ENCODE measurements at places on chromosomes 1 and 21.

DNA sequence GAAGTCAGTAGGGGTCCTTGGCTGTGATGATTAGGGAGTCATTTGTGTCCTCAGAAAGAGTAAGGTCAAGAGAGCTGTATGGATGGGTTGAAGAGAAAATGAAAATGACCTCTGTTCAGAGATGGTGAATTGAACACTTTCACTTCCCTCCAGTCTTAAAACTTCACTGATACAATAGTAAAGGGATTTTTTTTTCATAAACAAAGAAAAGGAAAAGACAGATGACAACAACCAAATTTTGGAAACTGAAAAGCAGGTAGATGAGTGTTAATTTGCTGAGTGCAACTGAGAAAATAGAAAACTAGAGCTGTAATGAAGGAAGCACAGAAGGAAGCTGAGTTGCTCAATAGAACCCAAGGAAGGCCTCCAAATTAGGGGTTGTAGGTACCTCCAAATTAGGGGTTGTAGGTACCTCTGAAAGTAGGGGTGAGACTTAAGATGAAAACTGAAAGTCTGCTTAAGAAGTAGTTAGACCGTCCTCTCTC, 14.8 kb upstream of the S1PR1 start:
- no peak for DNase-seq

DNA sequence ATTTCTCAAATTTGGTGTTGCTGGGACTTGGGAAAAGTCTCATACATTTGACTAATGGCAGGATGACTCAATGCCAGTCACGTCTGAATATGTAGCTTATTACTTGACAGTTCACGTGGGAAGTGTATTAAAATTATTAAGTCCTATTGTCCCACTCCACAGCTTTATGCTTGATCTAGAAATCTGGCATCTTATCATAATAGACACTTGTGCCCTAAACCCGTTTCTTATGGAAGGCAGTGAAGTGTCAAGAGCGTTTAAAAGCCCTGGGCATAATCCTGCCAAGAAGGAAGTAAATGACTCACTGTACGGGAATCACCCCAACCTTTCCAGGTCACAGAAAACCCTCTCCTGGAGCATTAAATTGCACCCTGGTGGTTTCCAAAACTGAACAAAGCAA, 207.4 kb downstream of the APP start:
- DNase-seq: peak; percentile 64

- DNase-seq: no peak
Observed at GRCh38 chr21:45059121-45059520, 15.3 kb upstream of the ADARB1 start.

DNA sequence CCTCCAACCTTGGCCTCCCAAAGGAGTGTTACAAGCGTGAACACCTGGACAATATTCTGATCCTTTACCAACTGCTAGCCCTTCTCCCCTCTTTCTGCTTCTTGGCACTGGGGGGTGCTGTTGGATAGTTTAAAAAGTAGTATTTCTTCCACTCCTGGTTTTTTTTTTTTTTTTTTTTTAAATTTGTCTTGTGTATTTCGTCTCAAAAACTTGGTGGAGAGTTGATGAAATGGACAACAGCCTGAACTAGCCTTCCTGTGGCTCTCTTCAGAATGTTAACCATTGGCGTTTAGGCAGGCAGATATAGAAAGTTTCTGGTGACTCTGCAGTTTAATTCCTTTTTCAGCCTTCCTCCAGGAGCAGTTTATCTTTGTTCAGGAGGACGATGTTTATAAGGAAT, 69.7 kb upstream of the USP24 start:
- DNase-seq: peak; percentile 72

DNA sequence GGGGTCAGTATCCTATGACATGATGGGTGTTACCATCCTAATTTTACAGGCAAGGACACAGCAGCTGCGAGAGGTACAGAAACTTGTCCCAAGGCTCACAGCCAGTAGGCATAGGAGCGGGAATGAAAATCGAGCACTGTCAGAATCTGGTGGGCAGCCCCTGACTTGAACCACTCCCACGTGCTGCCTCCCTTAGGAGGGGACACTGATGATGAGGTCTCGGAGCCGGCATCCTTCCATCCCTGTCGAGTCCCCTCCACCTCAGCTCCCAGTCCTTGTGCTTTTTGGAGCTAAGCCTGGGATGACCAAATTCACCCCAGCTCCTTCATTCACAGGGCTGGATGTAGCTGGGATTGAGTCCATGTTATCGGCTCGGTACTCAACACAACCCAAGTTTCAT, 49.0 kb downstream of the B3GALT5 start:
- DNase-seq: no peak

DNA sequence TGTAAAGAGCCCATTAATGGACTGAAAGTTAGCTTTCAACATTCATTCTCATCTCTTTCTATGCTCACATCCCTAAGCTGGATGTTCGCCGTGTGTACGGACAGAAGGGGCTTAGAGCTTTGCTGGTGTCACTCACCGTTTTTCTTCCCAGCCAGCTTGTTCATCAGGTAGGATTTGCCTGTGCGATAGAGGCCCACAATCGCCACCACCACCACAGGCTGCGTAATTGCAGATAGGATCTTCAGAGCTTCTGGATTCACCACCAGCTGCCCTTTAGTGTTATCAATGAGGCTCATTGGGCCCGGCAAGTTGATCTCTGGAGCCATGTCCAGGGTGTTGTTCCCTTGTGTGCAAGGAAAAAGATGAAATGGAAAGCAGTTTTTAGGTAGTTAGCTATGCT, 4.3 kb downstream of the GBP2 start:
- no peak for DNase-seq

- DNase-seq: no peak
Observed at GRCh38 chr1:165473081-165473480, 28.2 kb upstream of the RXRG start.

DNA sequence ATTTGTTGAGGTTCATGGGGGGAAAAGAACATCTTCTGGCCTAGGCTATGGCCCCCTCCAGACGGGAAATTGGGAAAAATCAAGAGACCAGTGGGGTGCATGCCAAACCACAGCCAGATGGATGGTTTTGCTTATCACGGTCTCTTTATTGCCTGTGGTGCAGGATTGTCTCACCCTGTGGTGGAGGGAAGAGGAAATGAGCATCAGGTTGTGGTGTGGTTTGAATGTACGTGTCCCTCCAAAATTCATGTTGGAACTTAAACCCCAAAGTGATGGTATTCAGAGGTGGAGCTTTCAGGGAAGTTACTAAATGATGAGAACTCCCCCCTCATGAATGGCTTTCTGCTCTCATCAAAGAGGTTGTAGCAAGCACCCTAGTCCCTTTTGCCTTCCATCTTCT, 525.7 kb downstream of the NPHP4 start:
- DNase-seq: no peak

DNA sequence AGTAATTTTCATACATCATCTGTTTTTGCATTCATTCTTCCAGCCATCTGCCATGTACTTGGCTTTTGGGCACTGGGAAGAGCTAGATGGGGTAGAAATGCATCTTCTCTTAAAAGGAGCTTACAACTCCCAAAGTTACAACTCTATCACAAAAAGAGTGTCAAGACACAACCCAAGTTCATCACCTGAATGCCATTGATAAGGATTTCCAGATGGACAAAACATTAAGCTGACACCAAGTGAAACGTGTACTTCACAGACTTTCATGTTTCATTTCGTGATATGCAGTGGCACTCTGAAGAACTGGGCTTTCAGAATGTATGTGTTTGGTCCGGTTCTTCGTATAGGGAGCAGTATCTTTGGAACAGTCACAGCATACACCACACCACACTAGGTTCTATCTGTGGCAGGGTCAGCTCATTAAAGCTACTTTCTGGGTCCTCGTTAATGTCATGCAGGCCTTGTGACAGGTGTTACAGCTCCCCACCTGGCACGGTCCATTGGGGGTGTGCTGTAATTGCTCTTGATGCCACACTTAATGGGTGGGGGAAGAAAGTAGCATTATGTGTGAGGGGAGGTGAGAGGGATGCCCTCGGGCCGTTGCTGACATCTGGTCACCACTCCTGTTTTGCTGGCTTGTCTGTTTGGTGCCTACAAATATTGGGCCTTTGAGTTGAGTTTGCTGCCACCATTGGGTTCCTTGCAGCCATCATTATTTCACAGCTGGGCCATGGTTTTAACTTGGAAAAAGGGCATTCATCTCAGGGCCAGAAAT, 164.9 kb downstream of the NFIA start:
- peak; percentile 12 for DNase-seq

DNA sequence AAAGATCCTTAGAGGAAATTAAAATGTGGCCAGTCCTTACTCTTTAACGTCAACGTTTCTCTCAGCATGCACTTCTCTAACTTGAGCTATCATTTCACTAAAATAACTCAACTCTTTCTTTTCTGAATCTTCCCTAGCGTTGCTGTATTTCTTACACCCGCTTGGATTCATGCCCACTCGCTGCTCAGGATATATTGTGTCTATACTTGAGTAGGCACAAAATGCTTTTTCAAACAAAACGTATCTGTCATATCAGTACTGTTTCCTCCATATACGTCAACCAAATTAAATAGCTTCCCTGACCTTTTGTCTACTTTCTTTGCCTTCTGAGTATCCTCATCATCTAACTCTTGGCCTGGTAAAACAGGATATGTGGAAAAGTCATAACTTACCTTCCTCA, 549.7 kb downstream of the SMYD3 start:
- no peak for DNase-seq

DNA sequence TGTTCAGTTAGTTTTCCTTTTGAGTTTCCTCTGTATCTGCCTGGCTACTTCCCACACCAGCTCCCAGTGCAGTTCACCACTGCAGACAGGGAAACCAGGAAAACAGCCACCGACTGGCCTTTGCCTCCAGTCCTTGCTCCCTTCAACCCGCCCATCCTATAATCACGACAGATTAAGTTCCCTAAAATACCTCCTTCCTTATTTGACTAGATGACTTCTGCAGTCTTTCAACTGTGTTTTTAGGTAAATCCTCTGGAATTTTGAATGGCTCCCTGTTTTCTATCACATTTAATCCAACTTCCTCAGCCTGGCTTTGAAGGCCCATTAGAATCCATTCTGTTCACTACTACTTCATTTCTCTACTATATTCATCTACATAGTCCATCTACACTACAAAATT, 37.6 kb downstream of the BEND5 start:
- DNase-seq: no peak

DNA sequence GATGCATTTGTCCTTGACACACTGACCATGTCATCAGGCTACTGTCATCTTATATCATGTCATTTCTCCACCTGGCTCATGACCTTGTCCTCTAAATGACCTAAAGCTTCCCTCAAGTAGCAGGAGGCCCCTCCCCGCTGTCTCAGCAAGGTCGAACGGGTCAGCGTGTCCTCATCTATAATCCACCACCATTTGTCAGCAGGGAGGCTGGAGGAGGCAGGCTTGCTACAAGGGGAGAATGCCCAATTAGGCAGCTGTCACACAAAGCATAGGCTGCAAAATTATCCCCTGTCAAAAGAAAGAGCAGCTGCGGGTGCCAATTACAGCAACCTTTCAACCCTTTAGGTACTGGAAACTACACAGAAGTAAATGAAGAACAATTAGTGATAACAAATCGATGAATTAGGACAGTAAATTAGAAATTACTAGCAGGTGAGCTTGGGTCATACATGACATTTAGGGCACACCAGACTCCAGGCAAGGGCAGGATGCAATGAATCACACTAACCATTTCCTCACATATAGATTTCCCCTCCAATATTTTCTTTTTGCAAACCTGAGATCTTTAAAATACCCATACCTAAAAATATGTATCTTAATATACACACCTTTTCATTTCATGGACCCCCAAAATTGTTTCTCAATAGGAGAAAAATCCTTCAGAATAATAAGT, 61.2 kb downstream of the NRIP1 start:
- DNase-seq: no peak

GRCh38 chr1:109530457-109531087, 9.1 kb upstream of the GPR61 start:
- DNase-seq: peak; percentile 69

DNA sequence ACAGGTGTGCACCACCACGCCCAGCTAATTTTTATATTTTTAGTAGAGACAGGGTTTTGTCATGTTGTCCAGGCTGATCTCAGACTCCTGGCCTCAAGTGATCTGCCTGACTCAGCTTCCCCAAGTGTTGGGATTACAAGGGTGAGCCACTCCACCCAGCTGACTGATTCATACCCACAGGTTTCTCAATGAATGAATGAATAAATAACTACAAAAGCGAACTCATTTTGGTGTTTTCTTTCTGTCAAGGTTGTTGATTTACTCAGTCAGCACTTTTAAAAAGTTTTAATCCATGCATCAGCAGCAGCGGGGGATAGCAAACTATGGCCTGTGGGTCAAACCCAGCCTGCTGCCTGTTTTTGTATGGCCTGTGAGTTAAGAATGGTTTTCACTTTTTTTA, 217.5 kb downstream of the FAF1 start:
- DNase-seq: no peak

DNA sequence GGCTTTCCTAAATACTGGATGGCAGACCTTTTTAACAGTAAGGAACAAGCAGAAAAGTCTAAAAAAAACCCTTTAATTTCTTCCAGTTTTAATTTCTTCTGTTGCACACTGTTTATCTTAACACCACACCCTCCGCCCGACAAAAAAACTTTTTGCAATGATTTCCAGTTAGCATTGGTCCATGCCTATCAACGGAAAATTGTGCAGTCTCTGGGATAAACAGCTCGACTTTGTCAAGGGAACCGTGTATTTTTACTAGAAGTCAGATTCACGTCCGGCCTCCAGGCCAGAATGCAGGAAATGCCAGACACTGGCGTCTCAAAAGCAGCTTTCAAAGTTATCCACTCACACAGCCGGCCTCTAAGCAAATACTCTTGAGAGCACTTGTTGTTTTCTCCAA, 378 bp upstream of the NUP210L start:
- DNase-seq: no peak

DNA sequence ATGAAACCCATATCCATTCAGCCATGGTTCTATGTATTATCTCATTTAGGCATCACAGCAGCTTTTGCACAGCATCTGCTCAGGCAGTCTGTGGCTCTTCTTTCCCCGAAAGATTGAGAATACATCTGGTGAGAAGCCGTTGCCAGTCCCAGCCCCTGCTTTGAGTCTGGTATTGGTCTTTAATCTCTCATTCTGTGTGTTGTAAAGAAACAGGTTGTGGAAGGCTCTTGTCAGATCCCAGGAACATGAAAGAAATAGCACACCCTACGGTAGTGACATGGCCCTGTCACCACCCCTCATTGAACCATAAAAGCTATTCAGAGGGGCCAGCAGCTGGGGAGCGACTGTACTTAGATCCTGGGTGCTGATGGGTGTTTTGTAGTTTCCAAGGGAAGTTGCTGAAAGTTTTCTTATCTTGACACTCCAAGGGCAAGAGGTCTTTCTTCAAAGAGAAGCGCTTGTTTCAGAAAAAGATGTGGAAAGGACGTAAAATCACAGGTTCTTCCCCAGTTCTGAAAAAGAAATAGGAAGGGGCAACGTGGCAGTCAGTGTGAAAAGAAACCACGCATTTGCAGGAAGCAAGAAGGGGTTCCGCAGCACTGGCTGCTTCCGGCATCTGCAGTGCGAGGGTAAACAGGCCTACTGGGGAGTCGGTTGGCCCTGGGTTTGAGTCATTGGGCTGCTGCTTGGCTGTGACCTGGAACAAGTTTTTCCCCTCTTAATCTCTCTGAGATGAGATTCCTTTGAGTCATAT, 145.0 kb downstream of the DHRS3 start:
- no peak for DNase-seq

Measured in NCI-H446 (cell line).